ENCODE measurements at places on chromosomes 11 and 22.
A peak's percentile ranks its signal among the peaks of the same experiment; 100 is the strongest.

- no peak for DNase-seq
Observed at GRCh38 chr11:73249304-73249703, 22.8 kb upstream of the P2RY6 start.

DNA sequence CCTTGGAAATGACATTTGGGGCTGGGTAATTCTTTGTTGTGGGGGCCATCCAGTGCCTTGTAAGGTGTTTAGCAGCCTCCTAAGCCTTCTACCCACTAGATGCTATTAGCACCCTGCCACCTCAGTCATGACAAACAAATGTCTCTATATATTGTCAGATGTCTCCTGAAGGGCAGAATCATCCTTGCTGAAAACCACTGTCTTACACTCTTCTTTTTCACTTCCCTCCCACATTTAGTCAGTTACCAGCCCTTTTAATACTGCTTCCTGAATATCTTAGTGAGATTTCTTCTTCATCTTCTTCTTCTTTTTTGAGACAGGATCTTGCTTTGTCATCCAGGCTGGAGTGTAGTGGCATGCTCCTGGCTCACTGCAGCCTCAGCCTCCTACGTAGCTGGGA lies 33.1 kb downstream of the TNRC6B start:
- DNase-seq, result no peak

DNA sequence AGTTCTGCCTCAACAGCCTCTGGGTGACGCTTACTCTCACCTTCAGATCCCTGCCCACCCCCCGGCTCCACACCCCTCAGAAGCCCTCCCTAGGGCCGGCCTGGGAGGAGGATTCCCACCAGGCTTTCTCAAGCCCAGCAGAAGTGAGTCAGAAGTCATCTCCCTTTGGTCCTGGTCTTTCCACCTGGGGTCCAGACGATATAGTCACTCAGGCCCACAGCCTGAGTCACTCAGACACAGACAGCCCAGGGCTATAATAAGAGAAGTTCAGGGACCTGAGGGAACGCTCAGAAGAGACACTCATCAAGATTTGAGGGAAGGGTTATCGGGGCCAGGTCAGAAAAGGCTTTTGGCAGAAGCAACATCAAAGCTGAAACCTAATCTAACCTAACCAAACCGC lies 127.1 kb downstream of the SPATA19 start:
- DNase-seq, result no peak

- DNase-seq, result no peak
Observed at GRCh38 chr22:47589271-47590250, 827.1 kb downstream of the TBC1D22A start.

GRCh38 chr11:76276781-76277155 lies 70.5 kb upstream of the WNT11 start:
- DNase-seq, result no peak

- DNase-seq, result no peak
Observed at GRCh38 chr11:93249459-93250220, 51.8 kb upstream of the SLC36A4 start.

- no peak for DNase-seq
Observed at GRCh38 chr11:115961159-115962003, 457.2 kb upstream of the CADM1 start.

GRCh38 chr11:44774108-44774507 lies 47.3 kb downstream of the TSPAN18 start:
- DNase-seq, result peak; percentile 86

GRCh38 chr11:80916173-80916798 lies 1475.5 kb upstream of the TENM4 start:
- DNase-seq, result no peak

DNA sequence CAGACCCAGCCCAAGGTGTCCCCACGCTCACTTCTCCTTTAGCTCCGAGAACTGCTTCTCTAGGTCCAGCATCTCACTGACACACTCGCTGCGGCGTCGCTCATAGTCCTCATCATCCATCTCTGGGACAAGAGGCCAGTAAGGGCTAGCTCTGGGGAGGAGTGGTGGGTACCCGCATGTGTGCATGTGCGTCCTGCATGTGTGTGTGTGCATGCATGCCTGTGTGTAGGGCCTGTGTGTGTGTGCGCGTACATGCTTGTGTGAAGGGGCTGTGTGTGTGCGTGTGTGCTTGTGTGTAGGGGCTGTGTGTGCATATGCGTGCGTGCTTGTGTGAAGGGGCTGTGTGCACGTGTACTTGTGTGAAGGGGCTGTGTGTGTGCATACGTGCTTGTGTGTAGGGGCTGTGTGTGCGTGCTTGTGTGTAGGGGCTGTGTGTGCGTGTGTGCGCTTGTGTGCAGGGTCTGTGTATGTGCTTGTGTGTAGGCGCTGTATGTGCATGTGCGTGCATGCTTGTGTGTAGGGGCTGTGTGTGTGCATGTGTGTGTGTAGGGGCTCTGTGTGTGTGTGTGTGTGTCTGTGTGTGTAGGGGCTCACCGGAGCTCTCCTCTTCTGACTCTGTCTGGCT lies 3.3 kb downstream of the BRMS1 start:
- DNase-seq, result no peak

GRCh38 chr11:57477507-57478189 lies 17.3 kb downstream of the RTN4RL2 start:
- no peak for DNase-seq

DNA sequence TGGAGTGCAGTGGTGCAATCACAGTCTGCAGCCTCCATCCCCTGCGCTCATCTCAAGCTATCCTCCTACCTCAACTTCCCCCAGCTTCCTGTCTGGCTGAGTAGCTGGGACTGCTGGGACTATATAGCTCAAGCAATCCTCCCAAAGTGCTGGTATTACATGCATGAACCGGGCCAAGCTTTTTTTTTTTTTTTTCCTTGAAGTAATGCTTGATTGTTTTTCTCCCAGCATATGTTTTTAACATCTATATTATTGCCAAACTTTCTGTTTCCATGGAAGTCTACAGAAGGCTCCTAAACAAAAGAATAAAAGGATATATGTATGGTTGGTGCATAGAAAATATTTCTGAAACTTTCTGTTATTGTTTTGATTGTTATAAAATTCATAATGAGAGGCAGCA lies 853.6 kb downstream of the KCNA4 start:
- no peak for DNase-seq

DNA sequence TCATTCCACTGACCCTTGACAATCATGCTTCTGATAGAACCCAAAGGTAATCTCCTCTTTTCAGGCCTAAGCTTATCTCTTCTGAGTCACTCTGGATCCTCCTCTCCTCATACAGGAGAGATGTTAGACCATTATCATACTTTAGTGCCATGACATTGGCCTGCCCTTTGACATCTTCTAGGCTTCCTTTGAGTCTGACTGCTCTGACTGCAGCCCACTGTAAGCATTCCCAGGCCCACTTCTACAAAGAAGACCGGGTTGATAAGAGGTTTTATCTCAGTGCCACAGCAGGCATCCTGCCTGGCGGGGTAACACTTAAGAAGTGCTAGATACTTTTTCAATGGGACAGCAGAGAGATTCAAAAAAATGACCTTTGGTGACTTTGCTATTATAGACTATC lies 438.0 kb downstream of the KCNA4 start:
- no peak for DNase-seq

GRCh38 chr11:72851726-72852125 lies 37.5 kb downstream of the ATG16L2 start:
- DNase-seq, result no peak

DNA sequence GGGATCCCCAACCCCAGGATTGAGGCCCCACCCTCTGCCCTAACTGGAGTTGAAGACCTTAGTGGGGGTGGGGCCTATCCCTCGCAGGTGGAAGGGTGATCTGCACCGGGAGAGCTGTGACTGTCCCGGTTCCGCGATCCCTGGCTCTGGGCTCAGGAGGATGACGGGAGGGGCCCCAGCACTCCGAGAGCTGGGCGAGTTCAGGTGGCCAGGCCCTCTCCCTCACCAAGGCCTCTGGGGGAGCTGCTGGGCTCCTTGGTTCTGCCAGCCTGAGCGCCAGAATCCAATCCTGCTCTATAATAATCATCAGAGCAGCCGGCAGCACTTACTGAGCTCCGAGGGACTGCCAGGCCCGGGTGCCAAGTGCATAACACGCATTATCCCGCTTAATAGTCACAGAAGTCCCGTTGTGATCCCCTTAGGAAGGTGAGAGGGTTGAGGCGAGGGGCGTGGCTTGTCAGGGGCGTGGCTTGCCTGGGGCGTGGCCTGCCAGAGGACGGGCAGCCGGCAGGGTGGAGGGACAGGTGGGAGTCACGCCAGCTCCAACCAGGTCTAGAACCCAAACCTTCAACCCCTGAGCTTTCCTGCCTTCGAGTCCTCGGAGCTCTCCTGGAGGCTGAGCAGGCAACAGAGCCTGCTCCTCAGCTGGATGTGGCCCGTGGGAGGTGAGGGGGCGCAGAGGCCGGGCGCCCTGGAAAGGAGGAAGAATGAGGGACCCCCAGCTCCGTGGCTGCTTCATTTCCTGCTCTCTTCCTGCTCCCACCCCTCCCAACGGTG lies 7.3 kb upstream of the SYT7 start:
- DNase-seq, result no peak

DNA sequence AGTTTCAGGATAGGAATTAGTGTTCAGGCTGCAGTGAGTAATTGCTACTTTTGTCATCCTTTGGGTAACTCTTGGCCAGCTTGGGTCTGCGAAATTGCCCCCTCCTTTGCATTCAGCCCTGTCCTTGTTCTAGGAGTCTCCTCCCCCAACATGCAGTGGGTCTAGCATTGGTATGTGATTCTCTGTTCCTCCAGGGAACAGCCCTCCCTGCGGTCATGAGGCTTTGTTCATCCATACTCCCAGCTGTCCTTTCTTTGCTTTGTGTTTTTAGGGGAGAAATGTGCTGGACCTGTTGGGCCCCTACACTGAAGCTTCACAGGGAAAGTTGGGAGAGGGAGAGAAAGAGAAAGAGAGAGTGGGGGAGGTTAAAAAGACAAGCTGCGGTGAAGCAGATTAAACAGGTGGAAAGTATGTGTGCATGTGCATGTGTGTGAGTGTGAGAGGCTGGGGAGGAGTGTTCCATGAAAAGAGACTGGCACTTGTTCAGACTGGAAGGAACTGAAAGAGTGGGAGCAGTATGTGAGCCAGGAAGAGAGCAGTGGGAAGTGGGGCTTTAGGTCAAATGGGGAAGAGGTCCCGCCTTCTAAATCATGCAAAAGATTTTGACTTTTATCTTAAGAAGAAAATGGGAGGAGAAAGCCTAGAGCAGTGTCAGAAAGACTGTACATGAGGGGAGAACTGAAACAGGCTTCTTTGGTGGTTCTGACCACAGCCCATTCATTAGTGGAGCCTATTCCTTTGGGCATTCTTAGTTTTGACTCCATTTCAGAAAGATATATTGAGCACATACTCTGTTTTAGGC lies 17.9 kb upstream of the SESN3 start:
- no peak for DNase-seq

DNA sequence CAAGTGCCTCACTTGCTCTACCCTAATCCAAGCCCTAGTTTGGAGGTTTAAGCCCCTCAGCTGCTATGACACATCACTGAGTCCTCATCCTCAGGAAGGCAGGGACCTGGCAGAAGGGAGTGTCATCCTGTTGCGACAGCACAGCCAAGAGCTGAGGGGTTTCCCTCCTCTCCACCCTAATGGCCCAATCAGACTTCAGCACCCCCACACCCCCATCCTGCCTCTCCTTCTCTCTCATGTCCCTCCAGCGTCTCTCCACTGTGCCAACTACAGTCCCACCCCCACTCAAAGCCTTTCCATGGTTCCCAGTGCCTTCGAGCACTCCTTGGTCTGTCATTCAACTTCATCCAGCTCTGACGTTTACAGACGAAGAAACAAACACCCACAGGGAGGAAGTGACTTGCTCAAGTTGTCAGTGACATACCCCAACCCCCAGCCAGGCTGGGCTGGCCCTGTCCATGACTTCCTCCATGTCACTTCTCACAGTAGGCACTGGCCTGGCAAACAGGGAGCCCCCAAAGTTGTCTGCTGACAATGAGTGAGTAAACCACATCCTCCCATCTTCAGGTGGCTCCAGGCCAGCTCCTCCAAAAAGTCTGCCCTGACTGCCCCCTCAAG lies 15.6 kb downstream of the ARAP1 start:
- no peak for DNase-seq

DNA sequence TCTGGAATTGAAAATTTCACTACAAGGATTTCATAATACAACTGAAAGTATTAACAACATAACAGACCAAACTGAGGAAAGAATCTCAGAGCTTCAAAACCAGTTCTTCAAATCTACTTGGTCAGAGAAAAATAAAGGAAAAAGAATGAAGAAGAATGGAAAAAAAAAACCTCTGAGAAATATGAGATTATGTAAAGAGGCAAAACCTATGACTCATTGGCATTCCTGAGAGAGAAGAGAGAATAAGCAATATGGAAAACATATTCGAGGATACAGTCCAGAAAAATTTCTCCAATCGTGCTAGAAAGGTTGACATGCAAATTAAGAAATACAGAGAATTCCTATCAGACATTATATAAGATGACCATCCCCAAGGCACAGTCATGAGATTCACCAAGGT lies 23.4 kb upstream of the GPR83 start:
- no peak for DNase-seq

GRCh38 chr11:37762079-37762478 lies 1164.0 kb upstream of the RAG2 start:
- DNase-seq, result no peak

DNA sequence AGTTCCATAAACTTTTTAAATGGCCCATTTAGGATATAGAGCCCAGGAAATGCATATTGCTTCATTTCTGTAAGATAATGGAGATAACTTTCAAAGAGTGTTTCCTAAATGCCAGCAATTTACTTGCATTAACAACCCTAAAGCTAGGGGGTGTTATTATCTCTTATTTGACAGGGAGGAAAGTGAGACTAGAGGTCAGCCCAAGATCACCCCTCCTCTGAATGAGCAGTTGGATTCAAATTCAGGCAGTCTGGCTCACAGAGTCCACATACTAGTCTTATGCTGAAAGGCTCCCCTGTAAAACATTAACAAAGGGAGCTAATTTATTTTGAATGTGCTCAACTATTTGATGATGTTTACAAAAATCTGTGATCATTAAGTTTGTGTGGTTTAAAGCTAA lies 49.9 kb upstream of the TRIM77 start:
- no peak for DNase-seq

DNA sequence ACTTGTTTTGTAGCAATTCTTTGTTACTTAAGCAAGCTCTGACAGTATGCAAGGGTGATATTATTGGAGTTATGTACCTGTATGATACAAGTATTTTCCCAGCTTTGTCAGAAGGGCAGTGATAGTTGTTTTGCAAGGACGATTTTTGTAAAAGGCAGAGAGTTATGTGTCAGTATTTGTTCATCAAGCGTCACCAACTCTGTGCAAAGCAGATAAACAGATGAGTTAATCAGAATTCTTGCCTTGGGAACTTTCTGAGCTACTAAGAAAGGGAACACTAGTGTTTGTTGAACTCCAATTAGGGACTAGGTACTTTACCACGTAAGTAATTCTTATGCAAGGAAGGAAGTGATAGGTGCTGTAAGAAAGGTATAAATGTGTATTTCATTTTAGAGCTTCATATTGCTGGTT lies 1.4 kb downstream of the USP47 start:
- no peak for DNase-seq

GRCh38 chr11:14908214-14908880 lies 16.3 kb upstream of the CYP2R1 start:
- no peak for DNase-seq

- DNase-seq, result no peak
Observed at GRCh38 chr11:69010964-69011623, 2.0 kb downstream of the MRGPRF start.
